ENCODE measurements at places on chromosomes 3 and 15.

DNA sequence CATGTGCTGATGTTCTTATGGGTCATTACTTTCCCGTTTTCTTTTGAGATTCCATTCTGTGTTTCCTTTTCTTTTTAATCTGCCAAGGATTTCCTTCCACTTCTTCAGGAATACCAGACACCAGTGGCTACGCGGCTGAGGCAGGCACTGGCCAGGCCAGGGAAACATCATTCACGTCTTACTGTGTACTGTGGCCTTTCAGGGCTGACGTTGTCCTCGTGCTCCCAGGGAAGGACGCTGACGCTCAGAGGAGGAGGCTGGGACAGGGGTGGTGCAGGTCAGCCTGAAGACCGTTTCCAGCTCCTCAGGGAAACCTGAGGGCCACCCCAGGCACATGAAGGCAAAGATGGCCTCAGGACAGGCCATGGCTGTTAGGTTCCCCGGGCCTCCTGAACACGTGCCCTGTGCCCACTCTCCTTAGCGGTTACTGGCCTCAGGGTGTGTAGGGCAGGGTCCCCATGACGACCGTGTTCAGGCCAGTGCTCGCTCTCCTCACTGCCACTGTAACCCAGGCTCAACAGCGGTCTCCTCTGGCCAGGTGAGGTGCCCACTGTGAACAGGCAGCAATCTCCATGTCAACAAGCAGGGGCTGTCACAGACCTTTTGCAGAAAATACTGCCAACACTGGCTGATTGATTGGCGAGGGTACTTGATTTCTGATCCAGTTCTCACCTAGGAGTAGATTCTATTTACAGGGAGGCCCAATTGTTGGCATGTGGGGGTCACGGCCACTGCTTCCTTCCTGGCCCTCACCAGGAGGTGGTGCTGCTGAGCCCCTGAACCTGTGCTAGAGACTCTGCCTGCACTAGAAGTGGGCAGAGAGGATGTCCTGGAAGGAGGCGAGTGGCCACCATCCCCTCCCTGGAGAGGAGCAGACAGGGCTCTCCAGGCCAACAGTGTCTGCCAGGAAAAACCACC, 169.5 kb downstream of the ATP10A start:
- no peak for DNase-seq

GRCh38 chr3:61730577-61731231, 169.3 kb downstream of the PTPRG start:
- no peak for DNase-seq

DNA sequence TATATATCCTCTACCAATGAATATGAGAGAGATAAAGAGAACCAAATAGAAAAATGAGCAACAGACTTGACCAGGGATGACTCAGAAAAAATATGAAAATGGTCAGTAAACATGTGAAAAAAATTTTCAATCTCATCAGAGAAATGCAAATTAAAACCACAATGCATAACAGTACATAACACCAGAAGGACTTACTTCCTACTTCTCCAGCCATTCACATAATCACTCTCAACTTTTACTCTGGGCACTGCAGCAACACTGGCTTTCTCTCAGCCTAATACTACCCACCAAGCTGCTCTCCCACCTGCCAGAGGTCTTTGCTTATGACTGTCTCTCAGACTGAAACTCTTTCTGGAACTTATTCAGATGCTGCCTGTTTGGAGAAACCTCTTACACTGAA, 49.4 kb downstream of the DPH6 start:
- no peak for DNase-seq

- DNase-seq, result peak; percentile 46
These were observed 24.8 kb downstream of the AADAC start for GRCh38 chr3:151838574-151839312.

- no peak for DNase-seq
These were observed 213.3 kb upstream of the GBE1 start for GRCh38 chr3:81974751-81975150.

DNA sequence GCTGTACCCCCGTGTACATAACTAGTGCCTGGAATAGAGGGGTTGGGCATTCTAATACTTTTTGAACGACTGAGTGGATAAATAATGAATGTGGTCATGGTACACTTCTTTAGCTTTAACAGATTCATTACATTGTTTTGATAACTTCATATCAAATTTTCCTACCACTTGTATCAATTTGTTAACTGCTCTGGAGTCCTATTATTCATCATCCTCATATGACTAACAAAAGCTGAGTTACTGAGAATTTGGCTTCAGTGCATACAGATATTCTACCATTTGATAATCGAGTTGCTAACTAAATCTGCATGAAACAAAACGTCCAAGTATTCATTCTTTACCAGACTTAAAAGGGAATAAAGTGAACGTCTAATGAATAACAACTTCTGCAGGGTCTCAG, 31.7 kb downstream of the FRMD5 start:
- no peak for DNase-seq

DNA sequence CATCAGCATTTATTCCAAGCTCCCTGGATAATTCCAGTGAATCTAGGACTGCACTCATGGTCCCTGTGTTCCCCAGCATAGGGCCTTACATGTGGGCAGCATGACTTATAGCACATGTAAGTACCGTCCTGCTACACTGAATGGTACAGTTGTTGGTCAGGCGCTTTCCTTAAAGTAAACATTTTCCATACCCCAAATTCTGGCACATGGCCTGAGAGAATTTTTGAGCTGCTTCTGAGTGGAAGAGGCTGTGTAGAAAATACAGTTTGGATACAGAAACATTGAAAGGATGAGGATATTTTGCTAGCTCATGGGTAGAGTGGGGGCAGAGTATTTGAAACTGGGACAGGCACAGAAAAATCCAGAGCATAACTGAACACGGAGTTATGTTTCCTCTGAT, 27.6 kb downstream of the CORO2B start:
- no peak for DNase-seq

GRCh38 chr3:184506561-184506991, 55.0 kb upstream of the EPHB3 start:
- no peak for DNase-seq

- DNase-seq, result peak; percentile 4
These were observed 43.8 kb downstream of the RBM15B start for GRCh38 chr3:51434746-51435327.

DNA sequence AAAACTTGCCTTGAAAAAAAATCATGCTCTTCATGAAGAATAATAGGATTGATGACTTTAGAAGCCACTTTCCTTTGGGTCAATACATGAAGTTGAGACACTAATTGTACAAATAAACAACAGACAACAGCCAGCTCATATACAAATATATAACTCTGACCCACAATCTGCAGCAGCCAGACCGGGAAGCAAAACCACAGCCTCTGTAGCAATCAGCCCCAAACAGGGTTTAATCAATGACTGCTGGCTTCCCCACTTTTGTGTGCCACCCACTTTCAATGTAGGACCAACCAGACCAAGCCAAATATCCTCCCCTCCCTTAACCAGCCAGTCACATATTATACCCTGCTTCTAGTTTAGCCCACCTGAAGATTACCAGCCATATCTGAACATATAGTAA, 39.0 kb downstream of the IFT57 start:
- peak; percentile 80 for DNase-seq

Measured in NCI-H146 (cell line).